Stimulated activated CD4-positive, alpha-beta T cell treated with anti-CD3 and anti-CD28 coated beads, Interleukin-15, amount 100 ng/mL, for 48 hours (primary cell): ENCODE measurements at places on chromosomes 1 and 21.
A peak's percentile ranks its signal among the peaks of the same experiment; 100 is the strongest.

GRCh38 chr1:234413990-234414389 lies 40.7 kb downstream of the COA6 start:
- DNase-seq = no peak

- no peak for DNase-seq
Measured at GRCh38 chr21:16755061-16755460, 757.8 kb upstream of the CXADR start.

GRCh38 chr1:55188909-55189308 lies 26.3 kb downstream of the USP24 start:
- DNase-seq = no peak

DNA sequence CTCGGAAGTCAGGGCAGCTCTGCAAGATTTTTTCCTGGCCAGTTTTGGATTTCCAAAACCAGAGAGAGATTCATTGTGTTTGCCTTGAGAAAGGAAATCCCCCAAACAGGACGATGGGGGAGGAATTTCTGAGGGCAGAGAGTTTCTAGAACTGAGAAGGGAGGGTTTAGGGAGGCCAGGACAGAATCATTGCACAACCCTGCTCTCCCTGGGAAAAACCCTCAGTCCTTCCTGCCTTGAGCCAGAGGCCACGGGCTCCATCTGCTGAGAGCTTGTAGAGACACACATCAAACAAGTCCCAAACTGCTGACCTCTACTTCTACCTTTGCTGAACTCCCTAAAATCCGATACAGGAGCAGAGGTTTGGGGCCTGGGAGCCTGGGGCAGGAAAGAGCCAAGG lies 99.7 kb downstream of the NMNAT2 start:
- DNase-seq = no peak

GRCh38 chr1:39452540-39452939 lies 38.9 kb upstream of the BMP8A start:
- DNase-seq = no peak

- DNase-seq = peak; percentile 95
Measured at GRCh38 chr21:42414928-42415769, 11.4 kb downstream of the UBASH3A start.
